ENCODE measurements at places on chromosomes 1 and 21. TPM values are rescaled to one million over a fixed set of nuclear protein-coding genes. Genes with fewer than 3 reads are reported as not detected.

The TNFRSF4 gene
- under 0.01 TPM for total RNA-seq

The ADAMTS5 gene
- total RNA-seq = 5.4 TPM

The KCNK2 gene
- 3.8 TPM for total RNA-seq

The HHAT gene
- total RNA-seq = 4.0 TPM

The PGLYRP4 gene
- total RNA-seq = not detected

The FCRL4 gene
- not detected for total RNA-seq

The PHLDA3 gene
- 177 TPM for total RNA-seq

The RCSD1 gene
- total RNA-seq = not detected

The NEK7 gene
- 64.5 TPM for total RNA-seq

The OR2AK2 gene
- not detected for total RNA-seq

The SYPL2 gene
- 0.16 TPM for total RNA-seq

The OR10J5 gene
- total RNA-seq = not detected

The OSBPL9 gene
- 72.7 TPM for total RNA-seq

The RNU1-2 gene
- 10,807 TPM for total RNA-seq
